ENCODE measurements at places on chromosomes 3 and 15.
A peak's percentile ranks its signal among the peaks of the same experiment; 100 is the strongest.

- no peak for DNase-seq
Observed at GRCh38 chr3:165815682-165816081, 21.5 kb downstream of the BCHE start.

GRCh38 chr15:100269831-100270230 is 71.9 kb downstream of the ADAMTS17 start:
- DNase-seq: no peak

GRCh38 chr15:52117549-52117948 is 5.0 kb upstream of the BCL2L10 start:
- no peak for DNase-seq

DNA sequence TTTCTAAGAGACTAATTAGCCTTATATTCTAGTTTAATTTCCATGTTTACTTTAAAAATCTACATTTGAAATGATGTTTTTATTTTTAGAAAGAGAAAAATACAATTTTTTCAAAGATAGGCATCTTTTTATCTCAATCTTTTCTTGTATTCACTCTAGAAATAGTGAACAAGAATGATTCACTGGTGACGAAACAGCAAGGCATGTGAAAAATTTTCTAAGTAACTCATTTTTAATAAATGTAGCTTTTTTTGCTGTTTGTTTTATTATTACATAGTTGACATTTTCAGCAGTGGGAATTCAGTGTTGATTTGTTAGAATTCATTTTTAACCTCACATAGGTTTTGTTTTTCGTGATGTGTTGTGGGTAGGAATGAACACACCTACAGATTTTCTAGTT is 1226.4 kb downstream of the NSUN3 start:
- no peak for DNase-seq

DNA sequence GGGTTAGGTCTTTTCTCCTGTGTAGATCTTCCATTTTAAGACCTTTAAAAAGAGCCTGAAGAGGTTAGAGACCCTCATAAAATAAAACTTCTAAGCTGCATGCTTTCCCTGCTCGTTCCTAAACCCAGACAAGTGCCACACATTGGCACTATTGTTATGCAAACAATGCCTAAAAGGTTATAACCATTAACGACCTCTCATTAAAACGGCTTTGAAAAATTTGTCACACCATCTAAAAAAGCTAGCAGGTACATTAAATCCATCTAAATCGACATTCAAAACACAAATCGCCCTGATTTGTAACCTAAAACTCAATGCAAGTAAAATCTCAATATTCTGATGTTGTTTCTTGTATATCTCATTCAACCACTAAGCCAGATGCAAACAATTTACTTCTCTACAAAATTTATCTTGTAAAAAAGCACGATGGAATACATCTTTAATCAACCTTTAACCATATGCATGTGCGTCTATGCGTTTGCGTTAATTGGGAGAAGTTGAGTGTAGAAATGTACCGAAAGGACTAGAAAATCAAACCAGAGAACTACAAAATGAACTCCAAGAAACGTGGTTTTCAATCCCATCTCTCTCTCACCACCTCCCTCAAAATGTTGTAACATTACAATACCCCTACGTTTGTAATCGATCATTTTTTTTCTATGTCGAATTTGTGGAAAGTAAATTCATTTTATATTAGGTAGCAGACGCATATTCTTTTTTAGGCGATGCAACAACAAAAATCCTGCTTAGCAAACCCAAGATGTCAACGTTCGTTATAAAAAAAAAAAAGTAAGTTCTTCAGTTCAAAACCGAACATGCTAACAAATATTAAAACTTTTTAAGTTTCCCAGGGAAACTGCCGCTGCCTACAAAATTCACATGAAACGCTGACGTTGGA is 1.2 kb downstream of the ALDH1A2 start:
- DNase-seq: peak; percentile 37

DNA sequence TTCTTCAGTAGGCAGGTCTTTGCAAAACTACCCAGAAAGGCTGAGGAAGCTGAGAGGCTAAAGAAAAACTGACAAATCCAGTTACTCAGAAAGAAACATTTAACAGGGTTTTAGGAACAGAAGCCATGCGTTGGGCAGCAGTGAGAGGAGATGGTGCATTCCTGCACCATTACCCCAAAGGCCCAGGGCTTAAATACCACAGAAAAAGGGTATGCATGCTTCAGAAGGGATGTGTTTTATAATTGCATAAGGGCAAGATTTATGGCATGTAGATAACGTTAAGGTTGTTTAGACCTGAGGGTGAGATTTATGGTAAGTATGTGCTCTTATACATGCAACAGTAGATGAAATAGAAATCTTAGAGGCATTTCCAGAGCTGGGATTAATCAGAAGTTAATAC is 10.0 kb downstream of the C3orf52 start:
- peak; percentile 46 for DNase-seq

- no peak for DNase-seq
Observed at GRCh38 chr3:15220661-15221060, 14.6 kb downstream of the CAPN7 start.

- no peak for DNase-seq
Observed at GRCh38 chr3:146561879-146562278, 17.5 kb upstream of the PLSCR1 start.

DNA sequence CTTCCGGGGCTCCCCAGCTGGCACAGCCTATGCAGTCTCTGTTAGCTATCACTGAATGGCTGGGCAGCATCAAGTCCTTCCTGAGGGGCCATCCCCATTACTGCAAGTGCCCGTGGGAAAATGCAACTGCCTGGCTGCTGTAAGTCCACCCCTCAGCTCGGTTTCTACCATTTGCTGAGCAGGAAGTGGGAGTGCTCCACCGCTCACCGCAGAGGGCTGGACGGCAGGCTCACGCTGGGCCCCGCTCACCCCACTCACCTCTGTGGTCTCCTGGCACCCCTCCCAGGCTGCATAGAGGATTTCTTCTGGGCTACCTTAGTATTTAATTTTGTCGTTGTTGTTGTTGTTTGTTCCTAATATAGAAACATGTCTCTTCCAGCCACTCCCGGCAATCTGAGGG is 270.2 kb downstream of the PLCL2 start:
- DNase-seq: no peak

DNA sequence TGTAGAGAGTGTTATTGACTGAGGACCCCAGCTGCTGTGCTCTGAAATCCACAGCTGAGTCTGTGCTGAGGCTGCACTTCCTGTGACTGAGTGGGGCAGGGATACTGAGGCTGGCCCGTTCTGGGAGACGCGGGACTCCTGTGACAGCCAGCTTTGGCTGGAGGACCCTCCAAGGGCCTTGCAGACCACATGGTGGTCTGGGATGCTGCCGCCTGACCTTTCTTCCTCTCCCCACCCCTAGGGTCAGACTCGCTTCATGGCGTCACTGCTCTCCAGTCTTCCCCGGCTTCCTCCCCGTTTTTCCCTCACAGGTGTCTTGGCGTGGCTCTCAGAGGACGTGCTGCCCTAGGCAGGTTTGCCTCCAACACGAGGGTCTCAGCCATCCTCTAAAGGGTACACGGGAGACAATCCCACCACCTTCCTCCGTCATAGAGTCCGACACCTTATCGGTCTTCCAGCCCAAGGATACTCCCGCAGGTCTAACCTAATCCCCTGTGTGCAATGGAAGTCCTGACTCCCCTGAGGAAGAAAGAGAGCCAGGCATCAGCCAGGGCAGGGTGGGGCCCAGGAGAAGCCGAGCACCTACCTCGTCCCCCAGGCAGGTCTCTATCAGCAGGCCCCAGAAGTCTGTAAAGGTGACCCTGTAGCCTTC is 19.9 kb upstream of the EHD4 start:
- DNase-seq: no peak

GRCh38 chr3:13111173-13111872 is 38.1 kb upstream of the IQSEC1 start:
- no peak for DNase-seq

GRCh38 chr3:157542711-157543500 is 39.7 kb upstream of the VEPH1 start:
- peak; percentile 39 for DNase-seq
